ENCODE measurements at places on chromosomes 5 and 9.

DNA sequence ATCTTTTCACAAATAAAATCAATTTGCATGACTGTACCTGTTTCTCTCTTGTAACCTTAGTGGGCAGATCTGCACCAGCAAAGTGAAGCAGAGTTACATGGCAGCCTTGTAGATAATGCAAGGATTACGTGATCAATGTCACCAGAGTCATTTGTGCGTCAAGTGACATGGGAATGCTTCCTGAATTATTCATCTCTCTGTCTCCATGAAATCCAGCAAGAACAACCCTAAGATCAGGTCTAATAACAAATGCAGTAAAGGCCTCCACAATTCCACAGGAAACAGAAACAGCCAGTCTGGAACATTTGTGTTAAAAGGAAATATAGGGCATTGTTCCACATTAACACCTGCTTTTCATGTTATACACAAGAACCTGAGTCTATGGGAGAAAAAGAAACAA lies 7.8 kb downstream of the GZMA start:
- DNase-seq = no peak

GRCh38 chr5:166898166-166898565 lies 1393.3 kb upstream of the WWC1 start:
- DNase-seq = no peak

GRCh38 chr5:58851571-58851970 lies 268.7 kb downstream of the RAB3C start:
- no peak for DNase-seq

- no peak for DNase-seq
Observed at GRCh38 chr5:112004867-112005622, 248.1 kb upstream of the NREP start.

GRCh38 chr9:74775396-74775795 lies 112.3 kb downstream of the TRPM6 start:
- DNase-seq = no peak

DNA sequence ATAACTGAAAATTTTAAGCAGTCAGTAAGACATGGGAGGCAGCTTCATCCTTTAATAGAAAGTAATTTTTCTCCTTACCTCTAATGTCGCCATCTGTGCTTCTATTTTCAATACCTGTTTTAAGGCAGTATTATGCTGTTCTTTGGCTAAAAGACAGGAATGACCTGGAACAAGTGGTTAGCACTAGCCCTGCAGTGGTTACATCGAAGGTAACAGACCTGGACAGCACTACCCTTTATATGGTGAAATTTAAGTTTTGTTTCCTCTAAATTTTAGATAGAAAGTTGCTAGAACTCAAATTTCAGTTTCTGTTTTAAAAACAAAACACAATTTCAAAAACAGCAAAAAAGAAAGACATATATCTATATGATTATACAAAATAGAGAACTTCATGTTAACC lies 534.1 kb upstream of the CDH6 start:
- no peak for DNase-seq

- DNase-seq = no peak
Observed at GRCh38 chr9:34362614-34363214, 14.0 kb downstream of the MYORG start.

- no peak for DNase-seq
Observed at GRCh38 chr9:115415450-115415849, 297.5 kb upstream of the TNC start.

DNA sequence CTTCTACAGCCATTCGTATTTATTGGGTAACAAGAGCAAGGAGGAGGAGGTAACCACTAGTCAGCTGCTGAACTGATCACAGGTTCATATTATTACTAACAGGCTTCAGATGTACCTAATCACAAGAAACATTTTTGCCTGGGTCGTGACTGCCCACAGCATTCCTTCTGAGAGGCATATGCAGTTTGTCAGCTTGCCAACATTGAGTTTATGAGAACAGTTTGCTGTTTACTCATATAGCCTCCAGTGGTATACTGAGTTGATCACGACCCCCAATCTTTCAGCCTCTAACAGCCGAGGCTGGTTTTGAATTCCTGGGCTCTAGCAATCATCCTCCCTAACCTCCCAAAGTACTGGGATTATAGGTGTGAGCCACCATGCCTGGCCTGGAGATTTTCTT lies 693.6 kb downstream of the TLE1 start:
- no peak for DNase-seq
